ENCODE measurements at places on chromosomes 7 and 10.
A peak's percentile ranks its signal among the peaks of the same experiment; 100 is the strongest.

DNA sequence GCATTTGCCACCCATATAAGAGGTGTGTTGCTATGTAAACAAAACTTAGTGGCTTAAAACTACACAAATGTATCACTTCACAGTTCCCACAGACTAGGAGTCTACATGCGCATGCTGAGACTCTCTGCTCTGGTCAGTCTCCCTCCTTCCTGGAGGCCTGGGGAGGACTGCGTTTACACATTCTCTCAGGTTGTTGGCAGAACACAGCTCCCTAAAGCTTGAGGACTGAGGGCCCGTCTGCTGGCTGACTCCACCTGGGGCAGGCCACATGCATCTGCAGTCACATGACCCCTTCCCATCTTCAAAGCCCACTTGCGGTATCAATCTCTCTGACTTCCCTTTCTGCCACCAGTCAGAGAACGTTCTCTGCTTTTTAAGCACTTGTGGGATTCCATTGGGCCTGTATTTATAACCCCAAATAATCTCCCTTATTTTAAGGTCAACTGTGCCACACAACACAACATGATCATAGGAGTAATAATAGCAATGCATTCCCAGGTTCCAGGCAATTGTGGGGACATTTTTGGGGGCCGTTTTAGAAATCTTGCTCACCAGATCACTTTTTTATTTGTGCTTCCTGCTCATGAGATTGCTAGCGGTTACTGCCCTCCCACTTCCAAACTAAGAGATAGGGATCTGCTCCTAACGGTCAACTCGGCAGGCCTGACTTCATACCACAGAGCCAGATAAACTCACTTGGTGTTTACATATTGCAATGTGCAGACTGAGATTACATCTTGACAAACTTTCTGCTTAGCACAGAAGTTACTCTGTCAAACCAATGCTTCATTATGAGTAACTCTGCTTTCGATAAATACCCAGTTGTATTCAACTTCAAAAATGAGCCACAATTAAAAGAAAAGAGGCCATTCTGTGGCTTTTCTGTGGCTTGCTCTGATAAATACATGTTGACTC, 96.3 kb downstream of the ALOX5 start:
- DNase-seq: no peak

DNA sequence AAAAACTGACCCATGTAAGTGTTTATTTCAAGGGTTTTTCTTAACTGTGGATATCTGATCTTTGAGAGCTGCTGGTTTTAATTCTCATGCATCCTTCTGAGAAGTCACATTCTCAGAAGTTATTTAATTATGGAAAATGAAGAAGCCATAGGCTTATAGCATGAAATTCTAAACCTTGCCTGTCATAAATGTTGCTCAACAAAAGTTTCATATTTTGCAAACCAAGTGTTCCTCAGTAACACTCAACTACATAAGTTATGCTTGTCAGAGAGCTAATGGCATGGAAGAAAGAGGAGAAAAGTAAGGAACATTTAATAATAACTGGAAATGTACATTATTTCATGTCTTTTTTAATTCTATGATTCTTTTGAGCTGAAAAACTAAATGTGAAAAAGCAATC, 78.6 kb upstream of the MPP7 start:
- no peak for DNase-seq

DNA sequence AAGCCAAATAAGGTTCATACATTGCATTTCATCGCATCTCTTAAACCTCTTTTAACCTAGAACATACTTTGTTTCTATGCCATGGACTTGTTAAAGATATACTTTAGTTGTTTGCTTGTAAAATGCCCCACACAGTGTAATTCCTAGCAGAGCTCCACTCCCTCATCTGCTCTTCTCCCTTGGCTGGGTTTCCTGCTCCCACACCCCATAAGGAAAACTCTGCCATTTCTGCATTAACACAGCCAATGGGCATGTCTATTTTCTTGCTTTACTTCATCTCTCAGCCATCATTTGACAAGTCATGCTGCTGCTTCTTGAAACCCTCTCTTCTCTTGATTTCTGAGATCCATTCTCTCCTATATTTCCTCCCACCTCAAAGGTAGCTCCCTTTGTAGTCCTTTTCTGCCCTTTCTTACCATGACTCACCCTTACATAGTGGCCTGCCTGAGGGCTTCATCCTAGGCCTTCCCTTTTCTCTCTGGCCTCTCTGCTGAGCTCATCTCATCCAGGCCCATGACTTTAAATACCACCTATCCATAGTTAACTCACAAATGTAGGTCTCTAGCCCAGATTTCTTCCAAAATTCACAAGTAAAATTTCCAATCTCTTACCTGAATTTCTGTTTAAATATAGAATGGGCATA, 471.4 kb downstream of the ADRA2A start:
- DNase-seq: no peak

GRCh38 chr7:154672659-154673415, 330.1 kb downstream of the PAXIP1 start:
- no peak for DNase-seq

DNA sequence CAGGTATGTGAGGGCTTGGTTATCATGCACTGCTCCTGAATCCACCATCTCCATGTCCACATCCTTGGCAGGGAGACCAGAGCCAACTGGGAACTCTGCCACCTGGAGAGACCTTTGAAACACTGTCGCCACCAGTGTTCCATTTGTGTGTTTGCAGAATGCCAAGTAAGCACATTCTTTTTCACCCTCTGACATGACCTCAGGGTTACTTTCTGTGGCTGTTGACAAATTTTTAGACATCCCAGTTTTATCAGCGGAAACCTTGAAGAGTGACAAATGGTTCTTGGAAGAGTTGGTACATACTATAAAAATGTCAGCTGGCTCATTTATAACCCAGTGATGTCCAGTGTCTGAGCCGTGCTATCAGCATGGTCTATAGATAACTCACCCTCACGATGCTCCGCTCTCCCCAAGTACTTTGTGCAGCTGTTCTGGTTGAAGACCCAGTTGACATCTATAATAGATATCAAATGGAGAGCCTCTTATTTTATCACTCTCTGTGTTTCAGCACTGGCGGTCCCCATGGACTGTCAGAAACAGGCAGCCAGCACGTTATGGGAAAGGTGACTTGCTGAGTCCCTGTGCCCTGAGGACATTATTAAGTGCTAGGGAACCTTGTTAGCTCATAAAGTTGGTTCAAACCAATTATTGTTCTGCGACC, 563.1 kb upstream of the GALNT17 start:
- no peak for DNase-seq

GRCh38 chr10:108787932-108788331, 1135.4 kb downstream of the XPNPEP1 start:
- no peak for DNase-seq

DNA sequence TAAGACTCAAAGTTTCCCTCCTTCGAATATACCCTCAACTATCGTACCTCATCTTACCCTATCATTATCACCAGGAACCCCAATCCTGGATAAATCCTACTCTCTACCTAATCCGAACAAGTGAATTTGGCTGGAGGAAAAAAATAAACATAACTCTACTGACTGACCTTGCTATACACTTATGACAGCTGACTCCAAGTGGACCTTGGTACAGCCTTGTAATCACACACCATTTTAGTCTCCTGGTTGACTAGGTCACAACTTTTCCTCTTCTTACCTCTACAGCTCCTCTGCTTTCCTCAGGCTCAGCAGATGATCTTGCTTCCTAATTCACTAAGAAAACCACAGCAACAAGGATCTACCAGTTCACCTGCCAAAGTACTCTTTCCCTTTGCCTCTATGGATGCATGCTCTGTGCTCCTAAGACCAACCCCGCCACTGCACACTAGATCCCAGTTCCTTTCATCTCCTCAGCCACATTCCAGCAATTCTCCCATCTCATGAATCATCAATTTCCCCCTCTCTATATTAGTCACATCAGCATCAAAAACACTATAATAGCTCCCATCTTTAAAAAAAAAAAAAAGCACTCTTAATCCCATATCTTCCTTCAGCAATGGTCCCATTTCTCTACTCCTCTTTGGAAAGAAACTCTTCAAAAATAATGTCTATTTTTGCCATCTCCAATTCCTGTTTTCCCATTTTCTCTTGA, 35.5 kb downstream of the COA1 start:
- no peak for DNase-seq

- DNase-seq: no peak
Observed at GRCh38 chr7:101160910-101161309, 4.5 kb downstream of the VGF start.

- DNase-seq: no peak
Observed at GRCh38 chr10:125190414-125190813, 30.1 kb upstream of the CTBP2 start.

GRCh38 chr7:129436335-129436923, 2.2 kb downstream of the STRIP2 start:
- DNase-seq: no peak

DNA sequence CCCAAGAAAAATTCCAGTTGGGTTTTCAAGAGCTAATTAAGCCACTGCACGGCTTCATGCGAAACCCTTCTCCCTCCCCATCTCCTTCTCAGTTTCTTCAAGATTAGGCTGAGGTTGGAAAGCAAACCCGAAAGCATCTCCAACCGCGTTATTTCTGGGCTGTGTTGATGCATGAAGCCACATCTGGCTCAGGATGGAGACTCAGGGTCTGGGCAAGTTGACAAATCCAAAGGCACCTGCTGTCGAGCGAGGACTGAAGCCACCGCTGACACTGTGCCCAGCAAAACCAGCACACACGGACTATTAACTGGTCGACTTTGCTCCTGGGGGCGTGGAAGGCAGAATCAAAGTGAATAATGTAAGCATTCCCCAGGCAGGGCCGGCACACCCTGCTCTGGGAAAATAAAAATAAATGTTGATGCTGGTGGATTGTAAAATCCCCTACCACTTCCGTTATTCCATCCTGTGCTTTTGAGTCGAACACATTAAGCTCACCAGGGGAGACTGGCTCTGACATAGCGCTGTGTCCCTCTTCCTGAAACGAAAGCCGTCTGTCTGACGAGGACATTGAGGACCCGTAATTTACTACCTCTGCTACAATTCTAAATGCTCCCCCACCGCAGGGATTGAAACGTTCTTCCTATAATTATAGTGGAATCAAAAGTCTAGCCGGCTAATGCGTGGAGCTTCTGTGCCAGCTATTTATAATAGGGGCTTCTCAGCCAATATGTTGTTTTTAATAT, 269.8 kb downstream of the ADARB2 start:
- no peak for DNase-seq

GRCh38 chr7:53500076-53500475, 464.6 kb downstream of the POM121L12 start:
- DNase-seq: no peak

GRCh38 chr7:8089036-8089780, 120.6 kb downstream of the GLCCI1 start:
- DNase-seq: no peak

GRCh38 chr10:31353574-31353973, 34.6 kb downstream of the ZEB1 start:
- DNase-seq: no peak

GRCh38 chr7:70577078-70577477, 554.9 kb upstream of the GALNT17 start:
- DNase-seq: peak; percentile 89

DNA sequence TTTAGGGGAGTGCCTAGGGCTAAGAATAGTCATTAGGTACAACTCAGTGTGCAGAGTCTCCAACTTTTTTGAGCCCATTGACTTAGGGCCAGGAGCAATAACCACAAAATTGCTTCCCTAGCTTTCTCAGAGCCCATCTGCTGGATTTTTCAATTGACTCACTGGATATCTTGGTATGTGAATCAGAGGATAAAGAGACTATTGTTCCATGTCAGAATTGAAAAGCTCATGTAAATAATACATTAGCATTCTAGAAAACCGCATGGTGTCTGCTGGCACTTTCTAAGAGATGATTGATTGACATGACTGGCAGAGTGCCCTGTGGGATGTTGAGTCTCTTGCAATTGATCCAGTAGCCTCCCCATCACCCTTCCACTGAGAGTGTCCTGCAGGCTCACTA, 246.2 kb downstream of the CCDC7 start:
- no peak for DNase-seq

DNA sequence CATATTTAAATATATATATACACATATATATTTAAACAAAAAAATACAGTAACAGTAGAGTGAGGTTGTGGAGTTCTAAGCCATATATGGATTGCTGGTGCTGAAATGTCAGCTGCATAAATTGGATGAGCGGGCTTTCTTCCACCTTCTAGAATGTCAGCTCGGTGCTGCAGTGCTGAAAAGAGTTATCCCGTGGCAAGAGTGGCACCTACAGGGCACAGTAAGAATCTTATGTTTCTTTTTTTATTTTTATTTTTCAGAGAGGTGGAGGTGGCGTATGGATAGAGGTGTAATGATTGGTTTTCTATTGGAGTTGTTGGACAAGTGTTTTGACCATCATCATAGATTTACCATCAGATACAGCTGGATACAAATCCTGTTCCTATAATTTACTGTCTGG, 86.2 kb upstream of the DYNC1I1 start:
- peak; percentile 46 for DNase-seq

- DNase-seq: no peak
Observed at GRCh38 chr7:33841705-33842129, 63.6 kb upstream of the BMPER start.

DNA sequence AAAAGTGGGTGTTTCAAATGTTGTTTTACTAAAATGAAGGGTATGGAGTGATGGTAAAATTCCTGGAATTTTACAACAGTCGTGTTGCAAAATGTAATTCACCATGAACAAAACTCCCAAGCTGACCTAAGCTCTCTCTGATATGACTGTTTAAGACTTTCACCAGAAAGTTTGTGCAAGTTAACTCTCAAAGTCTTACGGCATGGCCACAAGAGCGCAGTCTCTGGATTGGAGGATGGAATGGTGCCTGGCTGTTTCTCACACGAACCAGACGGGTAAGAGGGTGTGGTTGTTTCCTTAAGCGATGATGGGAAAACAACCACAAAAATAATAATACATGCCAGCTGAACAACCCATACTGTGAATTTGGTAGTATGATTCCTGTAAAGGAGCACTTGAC, 662.5 kb downstream of the KCNMA1 start:
- DNase-seq: no peak

- no peak for DNase-seq
Observed at GRCh38 chr7:1359681-1360485, 99.4 kb downstream of the MICALL2 start.

- no peak for DNase-seq
Observed at GRCh38 chr7:147858421-147858820, 732.1 kb upstream of the C7orf33 start.

DNA sequence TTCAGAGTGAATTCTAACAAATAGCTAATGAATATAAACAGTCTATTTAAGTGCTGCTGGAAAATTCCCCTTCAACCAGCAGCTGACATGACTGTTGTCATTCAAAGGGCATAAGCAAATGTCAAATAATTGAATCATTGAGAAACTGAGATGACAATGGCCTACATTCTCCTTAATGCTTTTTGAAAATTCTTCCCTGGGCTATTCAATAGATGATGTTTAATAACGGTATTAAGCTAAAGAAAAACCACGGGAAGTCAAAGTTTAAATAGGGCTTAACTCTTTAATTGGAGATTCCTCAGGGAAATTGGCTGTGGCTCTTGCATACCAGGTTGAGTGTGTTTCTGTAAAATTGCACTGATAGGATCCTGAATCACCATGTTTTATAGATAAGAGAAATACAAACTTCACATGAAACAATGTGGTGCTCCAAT, 77.0 kb downstream of the ARL4A start:
- no peak for DNase-seq

GRCh38 chr7:46202379-46202778, 281.3 kb upstream of the IGFBP3 start:
- DNase-seq: no peak

Data from DMS 273 treated with DMSO at 0.1 percent for 48 hours (cell line).